B cell (primary cell): ENCODE measurements at places on chromosomes 6 and 20. TPM values are rescaled to one million over a fixed set of nuclear protein-coding genes. Genes with fewer than 3 reads are reported as not detected.

Gene ARMC2
- 4.9 and 9.9 TPM in 2 replicates for total RNA-seq

Gene TCF19
- 9.8 and 10.4 TPM in 2 replicates for total RNA-seq

Gene CDH4
- total RNA-seq: not detected in 2 replicates

Gene OR2H2
- not detected in 2 replicates for total RNA-seq

Gene PAK5
- not detected in 2 replicates for total RNA-seq

Gene FAM209A
- total RNA-seq: 3.3 and 4.9 TPM in 2 replicates

Gene RIMS1
- total RNA-seq: not detected in 2 replicates

Gene ADAM33
- not detected in 2 replicates for total RNA-seq

Gene CRIP3
- 25.8 and 27.9 TPM in 2 replicates for total RNA-seq

Gene LY6G6D
- total RNA-seq: not detected in 2 replicates

Gene ATRN
- total RNA-seq: 18.3 and 19.5 TPM in 2 replicates

Gene ABCC10
- 71.5 and 84.2 TPM in 2 replicates for total RNA-seq

Gene BTNL2
- total RNA-seq: not detected in 2 replicates

Gene HLA-DRB5
- total RNA-seq: 174 and 184 TPM in 2 replicates

Gene SLC17A3
- total RNA-seq: not detected in 2 replicates

Gene ENPP4
- total RNA-seq: 10.0 and 10.1 TPM in 2 replicates

Gene ADGRF4
- not detected in 2 replicates for total RNA-seq

Gene DLL1
- total RNA-seq: 4.5 and 6.8 TPM in 2 replicates

Gene MCCD1
- total RNA-seq: not detected in 2 replicates

Gene CFB
- not detected in 2 replicates for total RNA-seq

Gene SUMO4
- total RNA-seq: 9.5 and 11.5 TPM in 2 replicates

Gene NKAIN4
- total RNA-seq: not detected in 2 replicates

Gene TRIM15
- not detected in 2 replicates for total RNA-seq

Gene TMEM170B
- total RNA-seq: 3.2 and 3.4 TPM in 2 replicates

Gene HAO1
- not detected in 2 replicates for total RNA-seq
